ENCODE measurements at places on chromosomes 5 and 9. TPM values are rescaled to one million over a fixed set of nuclear protein-coding genes. Genes with fewer than 3 reads are reported as not detected.

GRCh38 chr5:32304622-32305021 lies 8.1 kb downstream of the MTMR12 start:
- no peak for DNase-seq
- H3K4me1 ChIP-seq: peaks cover 20% of the 10 kb centered on the region
- H3K36me3 ChIP-seq: no peaks in the 10 kb centered on the region
- no peak overlapping the region for H3K4me3 ChIP-seq
- H3K27ac ChIP-seq: no peak overlapping the region

The C5orf34 gene
- total RNA-seq: 3.0 TPM

The MYOZ3 gene
- total RNA-seq: 0.09 TPM

The FBP2 gene
- not detected for total RNA-seq

The EDIL3 gene
- 12.0 TPM for total RNA-seq

Data from liver (tissue), 10 donors.